ENCODE measurements at places on chromosomes 2 and 18. TPM values are rescaled to one million over a fixed set of nuclear protein-coding genes. Genes with fewer than 3 reads are reported as not detected.
A peak's percentile ranks its signal among the peaks of the same experiment; 100 is the strongest.

The TOGARAM2 gene
- total RNA-seq = not detected

DNA sequence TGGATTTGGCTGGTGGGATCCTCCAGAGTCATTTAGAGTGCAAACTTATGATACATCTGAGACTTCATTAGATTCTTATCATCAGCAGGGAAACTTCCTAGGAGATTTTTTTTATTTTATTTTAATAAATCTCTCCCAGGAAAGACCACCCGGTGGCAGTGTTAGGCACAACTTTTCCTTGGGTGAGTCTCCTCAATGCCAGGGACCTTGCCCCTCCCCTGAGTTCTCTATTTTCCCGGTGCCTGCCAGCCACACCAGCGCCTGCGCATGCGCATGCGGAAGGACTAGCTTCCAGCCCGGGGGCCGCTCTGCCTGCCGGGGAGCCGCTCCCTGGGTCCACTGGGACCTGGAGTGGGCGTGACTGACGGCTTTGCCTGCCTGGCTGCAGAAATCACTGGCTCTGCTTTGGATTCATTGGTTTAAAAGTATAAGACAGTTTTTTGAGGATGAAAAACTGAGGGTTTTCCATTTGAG lies 86.6 kb downstream of the TMEM182 start:
- DNase-seq = peak; percentile 76

The ABCG5 gene
- not detected for total RNA-seq

The MEIS1 gene
- 1.8 TPM for total RNA-seq

GRCh38 chr2:47282621-47283272 lies 120.2 kb upstream of the MSH2 start:
- no peak for DNase-seq

- no peak for DNase-seq
These were observed 53.5 kb upstream of the FN1 start for GRCh38 chr2:215489288-215489848.

GRCh38 chr18:73118121-73118816 lies 250.5 kb upstream of the NETO1 start:
- DNase-seq = peak; percentile 81

GRCh38 chr2:201450954-201451291 lies 335 bp downstream of the TRAK2 start:
- DNase-seq = no peak
